ENCODE measurements at places on chromosomes 7 and 10.
A peak's percentile ranks its signal among the peaks of the same experiment; 100 is the strongest.

DNA sequence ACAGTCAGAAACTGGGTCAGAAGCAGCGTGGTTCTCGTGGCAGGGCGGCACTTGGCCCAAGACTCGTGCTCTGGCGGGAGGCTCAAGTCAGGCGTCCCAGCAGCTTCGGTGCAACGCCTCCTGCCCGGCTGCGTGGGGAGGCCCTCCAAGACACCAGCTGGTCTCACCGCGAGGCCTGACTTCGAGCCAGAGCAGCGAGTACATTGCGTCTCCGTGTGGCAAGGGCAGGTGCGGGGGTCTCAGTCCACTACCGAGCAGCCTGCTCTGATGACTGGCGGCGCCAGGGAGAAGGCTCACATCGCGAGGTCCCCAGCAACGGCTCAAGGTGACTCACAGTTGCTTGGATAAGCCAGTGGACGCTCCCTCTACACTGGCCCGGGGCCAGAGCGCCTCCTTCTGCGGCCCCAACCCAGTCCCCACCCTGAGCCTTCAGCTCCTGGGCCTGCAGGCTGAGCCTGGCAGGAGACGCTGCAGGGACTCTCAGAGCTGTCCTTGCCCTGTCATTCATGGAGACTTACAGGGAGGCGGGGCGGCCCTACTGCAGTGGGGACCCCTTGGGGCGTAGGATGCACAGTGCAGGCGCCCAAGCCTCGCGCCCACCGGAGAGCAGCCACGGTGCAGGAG, 41.9 kb upstream of the PRKAR1B start:
- DNase-seq: no peak

DNA sequence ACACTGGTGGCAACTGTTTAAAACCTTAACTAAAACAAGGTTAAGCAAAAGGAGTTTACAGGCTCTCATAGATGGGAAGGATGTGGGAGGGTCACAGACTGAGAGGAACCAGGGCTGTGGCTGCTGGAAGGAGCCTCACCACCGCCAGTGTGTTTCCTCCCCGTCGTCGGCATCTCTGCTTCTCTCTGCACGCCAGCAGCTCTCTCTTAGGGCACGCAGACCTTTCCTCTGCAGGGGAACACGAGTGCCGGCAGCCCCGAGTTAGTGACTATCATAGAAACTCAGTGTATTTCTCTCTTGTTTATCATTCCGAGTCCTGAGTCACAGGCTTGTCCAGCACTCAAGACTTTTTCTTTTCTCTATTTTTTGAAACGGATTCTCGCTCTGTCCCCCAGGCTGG, 8.1 kb upstream of the SH2D4B start:
- no peak for DNase-seq

DNA sequence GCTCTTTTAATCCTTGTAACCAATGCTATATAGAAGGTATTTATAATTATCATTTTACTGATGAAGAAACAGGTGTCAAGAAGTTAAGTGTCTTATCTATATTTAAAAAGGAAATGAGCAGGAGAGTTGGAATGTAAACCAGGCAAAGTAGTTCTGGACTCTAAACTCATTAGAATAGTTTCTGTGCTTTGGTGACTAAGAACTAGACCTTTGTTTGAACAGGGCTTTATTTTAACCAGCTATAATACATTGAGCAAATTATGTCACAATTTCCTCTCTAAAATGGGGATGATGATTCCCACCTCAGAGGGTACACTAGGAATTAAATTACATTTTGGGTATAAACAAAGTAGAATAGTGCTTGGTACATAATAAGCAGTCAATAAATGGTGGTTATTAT, 236.0 kb downstream of the MAGI2 start:
- no peak for DNase-seq

- no peak for DNase-seq
Observed at GRCh38 chr10:80324086-80324485, 32.5 kb downstream of the DYDC1 start.

DNA sequence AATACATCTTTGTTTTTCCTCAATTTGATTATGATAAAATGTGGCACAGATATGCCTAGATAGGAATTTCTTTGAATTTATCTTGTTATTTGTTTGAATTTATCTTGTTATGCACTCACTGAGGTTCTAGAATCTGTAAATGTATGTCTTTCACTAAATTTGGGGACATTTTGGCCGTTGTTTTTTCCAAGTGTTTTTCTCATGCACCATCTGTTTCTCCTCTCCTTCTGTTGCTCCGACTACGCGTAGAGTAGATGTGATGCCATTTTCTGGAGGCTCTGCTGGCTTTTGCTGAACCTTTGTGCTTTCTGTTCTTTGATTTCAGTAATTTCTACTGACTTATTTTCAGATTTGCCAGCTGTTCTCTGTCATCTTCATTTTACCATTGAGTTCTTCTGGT, 101.9 kb downstream of the INPP5A start:
- DNase-seq: no peak

- DNase-seq: no peak
Observed at GRCh38 chr10:91049296-91049987, 128.6 kb upstream of the ANKRD1 start.

- peak; percentile 58 for DNase-seq
Observed at GRCh38 chr7:100867040-100867775, at the start of gene TRIP6. TRIP6 (plus strand) TSS chr7:100867387; CDS start chr7:100867498, 111 bp downstream.

All from stimulated activated CD8-positive, alpha-beta memory T cell treated with anti-CD3 and anti-CD28 coated beads, Interleukin-2, amount 100 ng/mL, for 48 hours (primary cell).